ENCODE measurements at places on chromosomes 11 and 22.

DNA sequence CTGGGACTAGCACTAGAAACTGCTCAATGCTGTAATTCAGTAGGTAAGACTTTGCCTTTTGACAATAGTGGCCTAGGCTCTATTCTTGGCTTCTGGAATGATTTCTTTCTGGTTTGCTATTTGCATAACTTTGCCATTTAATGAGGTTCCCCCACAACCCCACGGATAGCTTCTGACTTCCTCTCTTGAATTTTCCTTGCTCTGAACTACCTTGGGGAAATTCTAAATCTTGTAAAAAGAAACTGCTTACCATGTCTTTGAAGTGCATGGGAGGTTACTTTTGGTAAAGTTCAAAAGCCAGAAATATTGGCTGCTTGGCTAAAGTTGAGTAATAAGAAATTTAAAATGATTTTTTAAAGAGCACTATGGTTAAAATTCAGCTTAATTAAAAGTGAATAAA, 35.3 kb downstream of the CARD18 start:
- DNase-seq: no peak

GRCh38 chr22:42895087-42895486, 38.0 kb upstream of the ARFGAP3 start:
- no peak for DNase-seq

DNA sequence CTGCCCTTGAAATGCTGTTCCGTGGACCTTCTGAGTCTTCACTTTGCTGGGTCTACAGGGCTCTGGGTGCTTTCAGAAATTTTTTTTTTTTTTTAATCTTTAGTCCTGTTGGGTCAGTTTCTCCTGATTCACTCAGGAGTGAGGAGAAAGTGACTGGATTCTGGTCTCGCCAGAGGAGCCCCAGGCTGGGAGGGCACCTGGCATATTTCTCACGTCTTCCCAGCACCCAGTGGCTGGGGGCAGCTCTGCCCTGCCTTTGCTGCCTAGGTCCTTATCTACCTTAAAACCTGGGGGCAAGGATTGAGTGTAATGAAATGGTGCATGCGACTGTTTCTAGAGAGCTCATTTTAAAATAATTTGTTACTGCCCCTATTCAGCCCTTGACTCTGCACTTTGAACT, 23.3 kb downstream of the SAMM50 start:
- no peak for DNase-seq

GRCh38 chr11:91773090-91773489, 451.5 kb upstream of the FAT3 start:
- peak; percentile 56 for DNase-seq

DNA sequence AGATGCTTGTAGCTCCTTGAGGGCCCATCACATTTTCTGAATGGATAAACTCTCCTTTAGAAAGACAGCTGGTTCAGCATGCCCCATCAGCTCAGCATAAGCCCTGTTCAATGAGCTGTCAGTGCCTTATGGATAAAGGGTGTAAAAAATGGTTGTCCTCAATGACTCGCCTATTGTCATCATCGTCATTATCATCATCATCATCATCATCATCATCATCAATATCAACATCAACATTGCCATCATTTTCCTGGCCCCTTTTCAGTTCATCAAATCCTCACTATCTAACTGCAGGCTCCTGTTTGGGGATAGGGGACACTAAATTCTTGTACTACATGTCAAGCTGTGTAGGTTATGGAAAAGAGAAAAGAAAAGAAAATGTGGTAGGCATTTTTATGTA, 310.7 kb upstream of the MTNR1B start:
- no peak for DNase-seq

DNA sequence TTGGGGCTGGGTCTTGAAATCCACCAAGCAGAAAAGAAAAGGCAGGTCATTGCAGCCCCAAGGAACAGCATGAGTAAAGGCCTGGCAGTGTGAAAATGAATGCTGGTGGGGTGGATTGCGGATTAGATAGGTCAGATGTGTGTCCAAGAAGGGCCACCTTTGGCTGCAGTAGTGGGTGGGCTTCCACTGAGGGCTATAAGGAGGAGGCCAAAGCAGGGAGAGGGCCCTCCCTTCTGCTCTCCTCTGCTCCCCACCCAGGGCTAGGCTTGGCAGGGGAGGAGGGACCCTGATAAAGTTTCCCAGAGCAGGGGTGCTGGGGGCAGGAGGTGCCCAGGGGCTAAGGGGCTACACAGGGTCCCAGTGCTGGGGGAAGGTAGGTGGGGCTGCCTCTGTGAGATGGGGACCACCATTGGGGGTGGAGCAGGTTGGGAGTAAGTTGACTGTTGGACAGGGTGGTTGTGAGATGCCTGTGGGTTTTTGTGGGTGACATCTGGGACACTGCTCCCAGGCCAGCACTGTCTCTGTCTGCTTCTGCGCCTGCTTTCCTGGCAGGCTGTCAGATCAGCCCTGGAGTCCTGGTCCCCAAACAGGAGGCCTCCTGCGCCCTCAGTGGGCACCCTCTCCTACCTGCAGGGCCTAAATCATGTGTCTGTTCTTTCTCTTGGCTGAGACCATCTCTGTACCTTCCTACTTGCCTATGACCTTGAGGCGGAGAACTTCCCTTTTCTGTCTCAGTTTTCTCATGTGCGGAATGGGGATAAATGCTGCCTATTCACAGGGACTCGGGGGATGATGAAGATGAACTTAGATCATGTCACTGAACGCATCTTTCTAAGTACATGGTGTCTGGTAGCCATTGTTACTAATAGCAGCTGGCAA, 1.9 kb downstream of the CAPN5 start:
- no peak for DNase-seq

- DNase-seq: no peak
These were observed 2.1 kb downstream of the VSIG2 start for GRCh38 chr11:124749912-124750311.
